ENCODE measurements at places on chromosomes 6 and 20.

- DNase-seq = peak; percentile 36
Observed at GRCh38 chr20:54680872-54681619, 205.7 kb downstream of the DOK5 start.

DNA sequence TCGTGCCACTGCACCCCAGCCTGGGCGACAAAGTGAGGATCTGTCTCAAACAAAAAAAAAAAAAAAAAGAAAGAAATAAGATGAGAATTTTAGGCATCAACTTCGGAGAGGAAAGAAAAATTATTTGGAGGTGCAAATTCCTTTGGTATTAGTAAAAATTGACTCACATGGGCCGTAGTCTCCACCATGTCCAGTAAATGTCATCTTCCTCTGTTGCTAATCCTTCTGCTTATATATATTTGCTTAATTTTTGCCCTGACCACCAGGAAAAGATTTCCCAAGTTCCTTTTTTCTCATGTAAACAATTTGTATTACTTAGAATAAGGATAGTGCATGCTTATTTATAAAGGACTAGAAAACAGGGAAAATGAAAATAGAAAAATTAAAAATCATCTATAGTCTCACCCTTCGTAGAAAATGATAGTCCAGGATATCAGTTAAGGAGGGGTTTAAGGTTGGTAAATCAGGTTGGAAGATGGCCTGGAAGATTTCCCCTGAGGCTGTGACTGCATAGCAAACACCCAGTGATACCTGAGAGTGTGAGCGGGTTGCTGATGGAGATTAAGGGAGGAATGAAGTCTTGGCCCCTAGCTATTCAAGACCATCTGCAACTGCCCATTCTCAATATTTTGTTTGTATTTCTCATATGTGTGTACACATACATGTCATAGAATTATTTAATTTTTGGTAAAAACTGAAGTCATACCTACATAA is 240.8 kb downstream of the ZNF217 start:
- no peak for DNase-seq

GRCh38 chr6:129015721-129016120 is 132.8 kb downstream of the LAMA2 start:
- no peak for DNase-seq

DNA sequence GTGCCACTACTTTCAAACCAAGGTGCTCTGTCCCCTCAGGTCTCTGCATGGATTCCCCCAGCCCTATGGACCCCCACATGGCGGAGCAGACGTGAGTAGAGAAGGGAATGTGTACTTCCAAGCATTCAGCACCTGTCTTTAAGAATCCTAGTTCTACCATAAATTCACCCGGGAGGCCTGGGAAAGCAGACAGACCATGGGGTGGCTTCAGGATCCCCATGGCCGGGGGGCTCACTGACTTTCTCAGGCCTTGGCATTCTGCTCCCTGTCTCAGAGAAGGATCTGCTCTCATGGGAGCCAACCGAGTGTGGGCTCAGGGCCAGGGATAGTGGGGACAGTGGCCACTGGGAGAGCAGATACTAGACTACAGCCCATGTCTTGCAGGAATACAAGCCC is 2.3 kb downstream of the CDC25B start:
- DNase-seq = no peak

DNA sequence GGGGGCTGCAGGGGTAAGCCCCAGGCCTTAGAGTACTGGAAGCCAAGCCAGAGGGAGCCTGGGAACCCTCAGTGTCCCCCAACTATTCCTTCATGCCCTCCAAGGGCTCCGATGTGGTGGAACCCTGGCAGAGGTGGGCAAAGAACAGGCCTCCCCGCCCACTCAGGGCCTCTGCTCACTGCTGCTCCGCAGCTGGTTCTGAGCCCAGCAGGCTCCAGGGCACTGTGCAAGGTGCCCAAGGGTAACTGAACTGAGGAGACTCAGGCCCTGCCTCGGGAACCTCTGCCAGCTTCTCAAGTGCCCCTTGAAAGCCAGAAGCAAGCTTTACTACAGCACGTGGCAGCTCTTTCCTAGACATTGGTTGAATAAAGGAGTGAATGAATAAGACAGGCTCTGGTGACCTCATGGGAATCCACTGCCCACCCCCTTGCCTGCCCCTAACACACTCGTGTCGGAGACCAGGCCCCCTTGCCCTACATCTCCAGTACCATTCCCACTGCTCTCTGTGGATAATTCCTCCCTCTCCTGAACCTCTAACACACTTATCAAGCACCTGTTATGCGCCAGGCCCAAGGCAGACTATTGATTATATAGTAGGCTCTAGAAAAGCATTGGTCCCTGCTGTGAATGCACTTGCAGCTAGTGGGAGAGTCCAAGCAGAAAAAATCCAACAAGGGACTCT is 55.0 kb downstream of the TOX2 start:
- DNase-seq = no peak

DNA sequence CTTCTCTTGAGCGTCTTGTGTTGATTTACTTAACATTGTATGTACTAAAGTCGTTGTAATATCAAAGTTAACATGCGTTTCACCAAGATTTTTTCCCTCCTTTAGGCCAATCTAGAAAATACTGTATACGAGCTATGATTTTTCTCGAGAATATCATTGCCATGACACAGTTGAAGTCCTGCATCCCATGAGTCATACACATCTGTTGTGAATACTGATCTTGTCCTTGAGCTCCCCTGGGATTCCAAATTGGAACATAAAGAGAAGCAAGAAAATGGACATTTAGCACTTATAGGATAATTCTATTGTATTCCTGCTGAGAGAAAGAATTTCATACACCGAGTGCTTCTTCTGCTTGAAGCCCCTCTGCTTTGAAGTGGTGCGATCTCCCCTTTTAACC is 109.6 kb downstream of the SLC35B3 start:
- no peak for DNase-seq

- no peak for DNase-seq
Observed at GRCh38 chr20:9375221-9375681, 139.1 kb upstream of the LAMP5 start.

- DNase-seq = no peak
Observed at GRCh38 chr20:58054082-58054779, 174.2 kb downstream of the ANKRD60 start.

DNA sequence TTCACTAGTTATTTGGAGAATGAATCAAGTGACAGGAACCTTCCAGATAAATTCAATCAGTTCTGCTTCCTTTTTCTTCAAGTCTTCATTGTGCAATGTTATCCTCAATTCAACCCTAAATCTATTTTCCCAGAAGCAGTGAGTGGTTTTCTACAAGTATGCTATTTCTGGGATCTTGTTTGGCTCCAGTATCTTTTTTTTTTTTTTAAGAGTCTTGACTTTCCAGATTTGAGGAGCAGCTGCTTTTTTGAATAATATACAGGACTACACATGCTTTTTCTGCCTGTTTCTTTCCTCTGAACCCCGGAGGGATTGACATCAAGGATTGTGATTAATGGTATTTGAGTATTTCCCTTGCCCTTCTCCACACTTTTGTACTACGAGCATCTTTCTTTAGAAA is 339.2 kb upstream of the JAG1 start:
- no peak for DNase-seq

DNA sequence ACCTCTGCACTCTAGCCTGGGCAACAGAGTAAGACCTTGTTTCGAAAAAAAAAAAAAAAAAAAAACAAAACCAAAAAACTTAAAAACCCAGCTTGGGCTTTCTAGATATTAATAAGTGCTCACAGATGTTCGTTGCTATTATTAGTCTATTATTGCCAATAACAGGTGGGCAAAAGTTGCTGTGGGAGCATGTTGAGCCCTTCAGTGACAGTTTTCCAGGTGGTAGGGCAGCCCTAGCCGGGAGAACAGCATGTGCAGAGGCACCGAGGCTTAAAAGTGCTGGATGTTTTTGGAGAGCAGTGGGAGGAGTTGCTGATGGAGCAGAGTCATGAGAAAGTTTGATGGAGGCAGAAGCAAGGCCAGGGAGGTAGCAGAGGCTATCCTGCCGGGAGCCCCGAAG is 4.4 kb downstream of the PPP1R16B start:
- DNase-seq = no peak

DNA sequence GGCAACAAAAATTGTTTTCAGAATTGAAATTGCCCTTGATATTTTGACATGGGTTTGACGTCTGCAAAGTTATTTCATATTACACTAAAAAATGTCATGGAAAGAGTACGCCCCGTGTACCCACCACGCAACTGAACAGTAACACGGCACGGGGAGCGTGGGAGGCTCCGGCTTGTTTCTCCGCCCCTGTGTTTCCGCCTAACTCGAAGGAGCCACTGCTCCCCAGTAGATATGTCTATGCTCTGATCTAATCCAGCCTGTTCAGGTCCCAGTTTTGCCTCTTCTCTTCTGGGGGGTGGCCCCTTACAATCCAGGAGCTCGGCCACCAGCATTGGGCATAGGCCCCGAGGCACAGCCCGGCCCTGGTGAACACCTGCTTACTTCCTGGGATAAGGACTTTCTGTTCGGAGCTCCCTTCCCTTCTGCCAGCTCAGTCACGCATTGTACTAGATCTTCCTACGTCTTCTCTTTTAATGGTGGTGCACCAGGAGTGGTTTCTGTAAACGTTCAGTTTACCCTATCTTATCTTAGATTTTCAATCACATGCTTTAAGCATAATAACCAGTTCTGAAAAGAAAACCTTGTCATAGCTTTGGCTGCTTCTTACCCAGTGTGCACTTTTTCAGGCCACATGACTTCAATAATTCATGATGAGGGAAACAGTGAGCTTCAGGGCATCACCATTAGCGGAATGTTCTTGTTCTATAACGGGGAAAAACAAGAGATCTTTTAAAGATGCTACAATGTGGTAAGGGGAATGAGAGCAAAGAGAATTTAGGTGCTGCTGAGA is 43.9 kb upstream of the EXOC2 start:
- no peak for DNase-seq

DNA sequence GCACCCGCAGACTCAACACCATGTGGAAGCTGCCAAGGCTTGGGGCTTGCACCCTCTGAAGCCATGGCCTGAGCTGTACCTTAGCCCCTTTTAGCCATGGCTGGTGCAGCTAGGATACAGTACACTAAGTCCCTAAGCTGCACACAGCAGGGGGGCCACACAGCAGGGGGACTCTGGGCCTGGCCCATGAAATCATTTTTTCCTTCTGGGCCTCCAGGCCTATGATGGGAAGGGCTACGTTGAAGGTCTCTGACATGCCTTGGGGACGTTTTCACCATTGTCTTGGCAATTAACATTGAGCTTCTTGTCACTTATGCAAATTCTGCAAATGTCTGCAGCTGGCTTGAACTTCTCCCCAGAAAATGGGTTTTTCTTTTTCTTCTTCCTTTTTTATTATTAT is 103.3 kb downstream of the SLC16A10 start:
- no peak for DNase-seq

- no peak for DNase-seq
Observed at GRCh38 chr6:40928307-40928706, 110.7 kb downstream of the UNC5CL start.

DNA sequence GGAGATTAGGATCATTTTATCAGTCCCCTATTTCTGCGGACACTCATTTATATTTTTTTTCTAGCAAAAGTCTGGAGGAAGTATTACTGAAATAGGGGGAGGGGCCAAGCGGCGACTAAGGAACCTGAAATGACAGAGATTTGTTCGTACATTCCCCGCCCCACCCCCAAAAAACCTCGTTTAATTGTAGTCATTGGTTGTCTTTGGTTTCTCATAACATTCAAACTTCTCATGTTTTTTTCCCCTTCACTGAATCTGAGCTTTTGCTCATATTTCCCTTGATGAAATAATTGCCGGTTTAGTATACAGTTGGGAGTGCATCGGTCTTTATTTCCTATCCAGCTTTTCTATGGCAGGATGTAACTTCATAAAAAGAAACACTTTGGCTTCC is 768 bp upstream of the FYN start:
- DNase-seq = peak; percentile 18

DNA sequence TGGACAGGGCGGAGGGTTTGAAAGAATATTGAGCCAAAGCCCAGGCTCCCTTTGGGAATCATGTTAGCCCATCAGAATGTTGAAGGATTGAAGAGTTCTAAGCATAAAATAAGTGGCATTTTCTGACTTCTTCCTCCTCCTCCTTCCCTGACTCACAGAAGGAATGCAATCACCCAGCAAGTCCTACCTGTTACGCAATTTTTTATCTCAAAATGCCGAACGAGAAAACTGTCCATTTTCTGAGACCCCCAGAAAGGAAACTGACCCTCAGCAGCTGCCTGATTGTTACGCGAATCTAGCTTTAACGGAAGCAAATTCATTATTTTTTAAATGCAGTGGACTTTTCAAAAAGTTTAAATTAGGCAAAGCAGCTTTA is 4.7 kb upstream of the DNAJC5 start:
- DNase-seq = peak; percentile 66

DNA sequence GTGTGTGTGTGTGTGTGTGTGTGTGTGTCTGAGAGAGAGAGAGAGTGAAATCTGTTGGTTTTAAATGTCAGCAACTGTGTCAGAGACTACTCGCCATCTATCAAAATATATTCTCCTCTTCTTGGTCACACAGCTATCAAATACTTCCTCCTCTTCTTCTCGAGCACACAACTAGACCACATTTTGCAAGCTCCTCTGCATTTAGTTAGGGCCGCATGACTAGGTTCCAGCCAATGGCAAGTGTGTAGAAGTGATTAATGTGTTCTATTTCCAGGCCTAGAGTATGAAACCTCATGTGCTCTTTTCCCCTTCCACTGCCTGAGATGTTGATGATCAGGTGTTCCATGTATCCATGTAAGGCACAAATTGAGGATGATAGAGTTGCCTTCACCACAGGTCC is 278.5 kb upstream of the MARCKS start:
- no peak for DNase-seq

DNA sequence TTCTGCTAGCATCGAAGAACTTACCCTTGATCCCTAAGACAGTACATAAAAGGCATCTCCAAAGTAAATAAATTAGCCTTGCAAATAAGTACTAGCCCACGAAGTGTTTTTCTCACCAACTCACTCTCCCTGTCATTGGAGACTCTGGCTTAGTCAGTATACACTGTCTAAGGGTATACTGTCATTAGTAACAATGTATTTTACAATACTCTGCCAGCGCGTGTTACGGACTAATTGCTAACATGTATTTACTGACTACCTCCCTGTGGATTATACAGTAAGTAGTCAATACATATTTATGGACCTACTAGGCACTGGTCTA is 72.1 kb downstream of the NFATC2 start:
- no peak for DNase-seq

DNA sequence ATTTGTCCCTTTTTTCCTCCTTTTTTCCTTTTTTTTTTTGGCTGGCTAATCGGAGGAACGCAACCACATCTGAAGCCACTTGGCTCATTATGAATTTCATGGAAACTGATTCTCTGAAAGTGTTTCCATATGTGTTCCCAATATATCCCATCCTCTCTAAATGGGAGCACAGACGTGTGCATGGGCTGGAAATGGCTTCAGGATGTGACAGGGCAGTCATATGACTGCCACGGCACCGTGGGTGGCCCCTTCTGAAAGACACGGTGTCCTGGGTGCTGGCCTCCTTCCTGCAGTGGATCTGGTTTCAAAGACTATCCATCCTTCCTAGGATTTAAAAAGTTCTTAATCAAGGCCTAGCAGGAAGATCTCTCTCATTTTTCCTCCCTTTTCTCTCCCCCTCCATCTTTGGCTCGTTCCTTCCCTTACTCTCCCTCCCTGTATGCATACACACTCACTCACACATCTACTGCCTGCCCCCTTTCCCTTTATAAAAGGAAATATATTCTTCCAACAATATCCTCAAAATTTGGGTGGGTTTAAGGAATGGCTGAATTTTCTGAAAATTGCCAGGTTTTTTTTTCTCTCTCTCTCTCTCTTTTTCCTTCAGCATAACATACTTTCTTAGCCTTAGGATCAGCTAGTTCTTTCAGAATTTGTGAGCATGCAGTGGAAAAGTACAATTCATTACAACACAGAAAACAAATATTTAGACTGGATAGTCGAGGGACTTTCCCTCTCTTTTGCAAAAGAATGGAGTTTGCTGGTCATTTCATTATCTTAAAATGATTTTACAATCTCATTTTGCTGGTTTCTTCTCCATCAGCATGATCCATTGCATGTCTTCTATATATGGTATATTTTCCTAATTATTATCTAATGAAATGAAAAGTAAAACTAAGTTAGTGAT is 161.2 kb upstream of the SUPT3H start:
- DNase-seq = no peak

All from epithelial cell of esophagus (primary cell).